MG63 (cell line): ENCODE measurements at places on chromosomes 7 and 10. TPM values are rescaled to one million over a fixed set of nuclear protein-coding genes. Genes with fewer than 3 reads are reported as not detected.

GRCh38 chr10:79345241-79346011 is 1.8 kb upstream of the PPIF start:
- no peak for DNase-seq

NPFFR1 gene
- not detected in 2 replicates for total RNA-seq

MRLN gene
- not detected in 2 replicates for total RNA-seq

DNA sequence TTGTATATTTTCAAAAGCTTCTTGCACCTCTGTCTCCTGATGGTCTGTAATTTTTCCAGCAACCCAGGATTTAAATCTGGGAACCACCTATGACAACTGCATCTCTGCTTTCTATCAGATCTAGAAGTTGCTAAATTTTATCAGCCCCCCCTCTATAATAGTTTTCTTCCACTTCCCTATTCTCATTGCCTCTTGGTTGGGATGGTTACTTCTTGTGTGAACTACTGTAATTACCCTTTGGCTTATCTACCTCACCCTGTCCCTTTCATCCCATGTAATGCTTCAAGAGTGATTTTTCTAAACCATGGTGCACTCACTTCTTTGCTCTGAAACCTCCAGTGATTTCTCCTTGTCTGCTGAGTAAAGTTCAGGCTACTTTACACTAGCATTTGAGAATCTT is 92.3 kb downstream of the BMPR1A start:
- no peak for DNase-seq

DNA sequence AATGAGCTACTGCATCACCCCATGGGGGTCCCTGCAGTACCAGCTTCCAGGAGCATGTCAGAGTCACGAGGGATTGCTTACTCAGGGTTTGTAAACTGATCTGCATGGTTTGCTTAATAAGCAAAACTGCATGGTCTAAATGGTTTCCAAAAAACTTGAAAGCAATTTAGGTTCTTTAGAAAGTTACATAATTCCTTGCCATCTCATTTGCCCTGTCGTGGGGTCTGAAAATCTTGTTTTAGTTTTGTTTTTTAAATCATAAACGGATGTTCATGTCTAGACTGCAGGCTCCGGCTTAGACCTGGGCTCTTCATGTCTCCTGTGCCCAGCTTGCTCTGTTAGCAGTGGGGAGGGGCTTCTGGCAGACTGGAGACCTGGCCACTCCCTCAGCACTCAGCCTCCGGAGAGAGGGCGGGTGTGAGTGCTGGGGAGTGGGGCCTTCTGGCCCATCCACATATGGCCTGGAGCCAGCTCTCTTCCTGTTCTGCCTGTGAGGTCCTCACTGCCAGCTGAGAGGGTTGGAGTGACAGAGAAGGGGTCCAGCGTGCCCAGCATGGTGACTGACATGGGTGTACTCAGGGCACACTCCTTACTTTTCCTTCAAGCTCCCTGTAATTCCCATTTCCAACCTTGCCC is 17.5 kb downstream of the PRF1 start:
- DNase-seq: no peak
